ENCODE measurements at places on chromosomes 16 and 17. TPM values are rescaled to one million over a fixed set of nuclear protein-coding genes. Genes with fewer than 3 reads are reported as not detected.

GRCh38 chr17:17180141-17180603, 26.0 kb downstream of the PLD6 start:
- no peak overlapping the region for H3K27ac ChIP-seq
- H3K4me3 ChIP-seq = no peak overlapping the region
- no peaks in the 10 kb centered on the region for H3K27me3 ChIP-seq
- peaks cover 85% of the 10 kb centered on the region for H3K36me3 ChIP-seq
- DNase-seq = no peak

KLHL10 gene
- not detected for total RNA-seq

DNA sequence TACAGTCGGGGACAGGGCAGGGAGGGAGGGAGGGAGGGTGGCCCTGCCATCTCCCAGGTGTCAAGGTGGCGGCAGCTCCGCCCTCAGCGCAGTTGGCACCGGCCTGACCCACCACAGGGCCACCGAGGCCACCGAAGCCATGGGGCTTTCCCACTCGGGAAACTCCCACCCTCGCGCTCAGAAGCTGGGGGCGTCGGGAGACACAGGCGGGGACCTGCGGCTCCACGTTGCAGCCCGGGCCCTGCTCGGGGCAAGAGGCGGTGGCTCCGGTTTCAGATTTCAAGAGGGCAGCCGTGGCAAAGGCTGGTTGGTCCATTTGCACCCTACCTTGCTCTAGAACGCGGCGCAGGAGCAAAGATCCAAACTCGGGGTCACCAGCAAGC, 544 bp downstream of the CYB561 start:
- peaks cover 17% of the 10 kb centered on the region for H3K4me1 ChIP-seq
- H3K4me3 ChIP-seq = peak overlapping the region; percentile 49
- no peaks in the 10 kb centered on the region for H3K27me3 ChIP-seq
- no peak overlapping the region for H3K27ac ChIP-seq

DNA sequence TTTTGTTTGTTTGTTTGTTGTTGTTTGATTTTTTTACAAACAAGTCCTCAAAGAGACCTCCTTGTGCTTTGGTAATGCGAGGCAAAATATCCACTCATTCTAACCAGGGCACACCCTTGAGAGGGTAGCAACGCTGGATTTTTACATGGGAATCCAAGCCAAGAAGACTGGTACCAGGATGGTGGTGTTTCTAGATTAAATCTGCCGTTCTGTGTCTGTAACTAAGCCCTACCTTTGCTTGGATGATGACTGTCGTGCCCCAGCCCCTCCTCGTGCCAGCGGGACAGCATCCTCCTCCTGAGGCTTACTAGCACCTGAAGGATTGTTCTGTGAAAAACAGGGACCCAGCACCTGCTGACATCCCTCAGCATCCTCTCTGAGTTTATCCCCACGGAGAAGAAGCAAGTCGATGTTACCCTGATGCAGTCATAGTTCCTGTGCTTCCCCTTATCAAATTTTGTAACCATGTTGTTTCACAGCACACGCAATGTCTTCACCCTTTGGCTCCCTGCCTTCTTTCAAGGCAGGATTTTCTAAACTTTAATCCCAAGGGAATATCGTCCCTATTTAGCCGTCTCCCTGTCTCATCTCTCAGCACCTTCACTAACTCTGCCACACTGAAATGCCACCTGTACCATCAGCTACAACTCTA, 5.1 kb upstream of the HSBP1 start:
- peak overlapping the region; percentile 13 for H3K4me3 ChIP-seq
- no peak overlapping the region for H3K27ac ChIP-seq
- no peak for DNase-seq
- H3K4me1 ChIP-seq = no peaks in the 10 kb centered on the region

- peaks cover under 1% of the 10 kb centered on the region for H3K4me1 ChIP-seq
- no peak overlapping the region for H3K27ac ChIP-seq
- H3K4me3 ChIP-seq = no peak overlapping the region
- DNase-seq = no peak
- no peaks in the 10 kb centered on the region for H3K27me3 ChIP-seq
- peaks cover 18% of the 10 kb centered on the region for H3K36me3 ChIP-seq
These were observed 6.7 kb downstream of the HAGHL start for GRCh38 chr16:733382-734207.

MPP2 gene
- total RNA-seq = 4.0 TPM

- no peaks in the 10 kb centered on the region for H3K27me3 ChIP-seq
- H3K4me3 ChIP-seq = no peak overlapping the region
- H3K36me3 ChIP-seq = peaks cover 20% of the 10 kb centered on the region
- peaks cover 48% of the 10 kb centered on the region for H3K4me1 ChIP-seq
- peak; percentile 42 for DNase-seq
- H3K27ac ChIP-seq = peak overlapping the region; percentile 80
These were observed 6.0 kb downstream of the FHOD1 start for GRCh38 chr16:67241008-67241900.

CHST4 gene
- total RNA-seq = not detected

DNA sequence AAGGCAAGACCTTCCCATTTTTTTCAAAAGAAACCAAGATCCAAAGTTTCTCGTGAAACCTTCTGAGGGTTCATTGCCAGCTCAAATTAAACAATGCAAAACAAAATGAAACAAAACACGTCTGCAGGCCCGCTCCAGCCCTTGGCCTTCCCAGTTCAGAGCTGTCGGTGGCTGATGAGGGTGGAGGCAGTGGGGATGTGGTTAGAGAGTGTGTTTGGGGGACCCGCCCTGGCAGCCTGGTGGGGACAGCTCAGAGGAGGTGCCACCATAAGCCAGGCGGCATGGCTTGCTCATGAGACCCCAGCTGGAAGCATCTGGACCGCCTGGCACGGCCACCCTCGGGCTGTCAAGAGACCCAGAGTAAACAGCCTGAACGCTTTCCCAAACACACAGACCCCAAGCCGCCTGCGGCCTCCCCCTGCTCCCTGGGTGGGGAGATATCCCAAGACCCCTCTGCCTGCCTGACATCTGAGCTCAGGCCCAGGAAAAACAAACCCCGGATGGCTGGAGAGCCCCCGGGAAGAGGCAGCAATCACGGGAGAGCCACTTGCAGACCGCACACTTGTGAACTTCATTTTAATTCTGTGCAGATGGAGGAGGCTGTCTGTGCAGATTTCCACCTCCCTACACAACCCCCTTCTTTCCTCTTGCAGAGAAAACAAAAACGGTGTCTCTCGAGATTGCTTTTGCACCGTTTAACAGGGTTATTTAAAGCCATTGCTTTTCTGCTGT, 35.4 kb upstream of the LITAF start:
- H3K4me1 ChIP-seq = no peaks in the 10 kb centered on the region
- no peaks in the 10 kb centered on the region for H3K36me3 ChIP-seq
- no peak overlapping the region for H3K4me3 ChIP-seq
- DNase-seq = no peak

IRX5 gene
- total RNA-seq = 9.3 TPM

KRT16 gene
- total RNA-seq = not detected

CDRT15L2 gene
- total RNA-seq = not detected

CES3 gene
- 3.0 TPM for total RNA-seq

- peak overlapping the region; percentile 61 for H3K4me3 ChIP-seq
- H3K36me3 ChIP-seq = no peaks in the 10 kb centered on the region
- H3K27ac ChIP-seq = no peak overlapping the region
- no peak for DNase-seq
- no peaks in the 10 kb centered on the region for H3K4me1 ChIP-seq
- H3K27me3 ChIP-seq = no peaks in the 10 kb centered on the region
These were observed 797 bp downstream of the NUDT7 start for GRCh38 chr16:77723108-77723514.

DNA sequence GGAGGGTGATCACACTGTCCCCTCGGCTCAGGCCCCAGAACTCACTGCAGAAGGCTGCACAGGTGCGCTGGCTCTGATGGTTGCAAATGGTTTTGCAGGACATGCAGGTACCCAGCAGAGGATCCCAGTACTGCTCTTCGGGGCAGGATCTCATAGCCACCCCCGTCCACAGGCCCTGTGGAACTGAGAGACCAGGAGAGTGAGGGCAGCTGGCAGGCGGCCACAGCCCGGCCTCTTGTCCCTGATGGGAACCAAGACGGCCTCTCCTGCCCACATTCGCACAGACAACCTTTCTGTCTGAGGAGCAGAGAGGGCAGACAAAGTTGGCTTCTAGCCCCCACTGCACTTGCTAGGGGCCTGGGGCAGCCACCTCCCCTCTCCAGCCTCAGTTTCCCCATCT, 19.5 kb downstream of the TNFRSF13B start:
- peaks cover 10% of the 10 kb centered on the region for H3K27me3 ChIP-seq
- no peak overlapping the region for H3K27ac ChIP-seq
